ENCODE measurements at places on chromosomes 5 and 9.

DNA sequence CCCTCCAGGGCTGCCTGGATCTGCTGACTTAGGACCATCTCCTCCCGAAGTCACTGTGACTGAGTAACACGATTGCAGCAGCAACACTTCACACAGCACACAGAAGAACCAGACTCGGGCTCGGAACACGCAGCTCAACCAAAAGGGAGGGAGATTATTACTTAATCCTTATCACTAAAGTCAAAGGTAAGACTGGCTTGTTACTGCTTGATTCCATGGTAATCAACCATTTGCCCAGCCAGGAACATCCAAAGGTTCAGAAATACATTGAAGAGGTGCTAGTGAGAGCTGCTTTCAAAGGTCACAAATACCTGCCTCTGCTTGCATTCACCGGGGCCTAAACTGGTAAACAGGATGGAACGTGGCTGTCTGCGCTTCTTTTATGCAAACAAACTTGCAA, 7.7 kb downstream of the FBP1 start:
- no peak for DNase-seq

DNA sequence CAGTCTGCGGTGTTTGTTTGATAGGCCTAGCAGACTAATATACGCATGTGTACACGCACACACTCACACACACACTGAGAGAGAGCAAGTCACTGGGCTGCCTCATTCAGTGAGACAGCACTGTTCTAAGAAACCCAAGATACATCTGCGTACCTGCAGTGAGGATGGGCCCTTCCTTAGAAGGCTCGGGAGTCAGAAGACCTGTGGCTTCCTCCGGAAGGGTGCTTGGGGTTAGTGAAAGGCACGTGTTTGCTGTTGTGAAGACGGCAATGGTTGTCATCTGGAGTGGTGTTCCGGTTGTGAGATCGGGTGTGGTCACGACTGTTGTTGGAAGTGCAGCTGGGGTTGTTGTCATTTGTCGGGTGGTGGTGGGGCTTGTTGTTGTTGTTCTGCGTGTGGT, 11.7 kb downstream of the TIMD4 start:
- DNase-seq, result no peak

DNA sequence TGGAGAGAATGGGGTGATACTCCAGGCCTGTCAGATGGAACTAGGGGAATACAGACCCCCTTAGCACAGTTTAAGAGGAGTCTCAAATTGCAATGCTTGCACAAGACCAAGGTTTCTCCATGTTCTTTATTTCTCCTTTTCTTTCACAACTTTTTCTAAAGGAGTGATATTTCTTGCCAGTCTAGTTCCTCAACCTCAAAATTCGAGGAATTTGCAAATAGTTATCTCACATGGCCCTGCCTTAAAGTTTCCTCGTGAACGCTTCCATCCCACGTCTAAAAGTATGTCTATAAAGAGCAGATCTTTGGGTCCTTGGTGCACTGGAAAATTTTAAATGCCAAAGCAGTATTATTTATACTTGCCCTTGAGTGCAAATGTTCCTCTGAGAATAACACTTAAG, 373.8 kb upstream of the KLF4 start:
- DNase-seq, result no peak

DNA sequence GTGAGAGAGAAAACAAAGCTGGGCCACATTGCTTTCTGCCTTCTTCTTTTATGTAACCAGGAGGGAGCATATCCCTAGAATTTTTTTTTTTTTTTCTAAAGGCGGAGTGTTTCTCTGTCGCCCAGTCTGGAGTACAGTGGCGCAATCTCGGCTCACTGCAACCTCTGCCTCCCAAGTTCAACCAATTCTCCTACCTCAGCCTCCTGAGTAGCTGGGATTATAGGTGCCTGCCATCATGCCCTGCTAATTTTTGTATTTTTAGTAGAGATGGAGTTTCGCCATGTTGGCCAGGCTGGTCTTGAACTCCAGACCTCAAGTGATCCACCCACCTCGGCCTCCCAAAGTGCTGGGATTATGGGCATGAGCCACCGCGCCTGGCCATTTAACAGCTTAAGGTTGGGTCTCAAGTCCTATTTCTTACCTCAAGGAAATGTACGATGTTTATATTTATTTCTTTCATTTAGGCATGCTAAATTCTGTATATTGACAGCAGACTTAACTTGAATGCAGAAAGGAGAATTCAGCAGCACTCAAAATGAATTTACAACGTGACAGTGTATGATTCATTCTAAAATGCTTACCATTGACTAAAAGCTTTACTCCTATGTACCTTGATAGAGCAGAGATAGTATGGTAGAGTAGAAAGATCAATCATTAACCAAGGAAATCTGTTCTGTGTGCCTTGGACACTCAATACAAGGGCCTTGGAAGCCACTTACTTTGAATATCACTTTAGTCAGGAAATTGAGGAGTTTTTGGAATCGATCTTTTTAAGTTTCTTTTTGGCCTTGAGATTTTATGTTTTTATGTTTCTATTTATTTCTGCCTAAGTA, 100.9 kb downstream of the F2RL2 start:
- DNase-seq, result no peak

DNA sequence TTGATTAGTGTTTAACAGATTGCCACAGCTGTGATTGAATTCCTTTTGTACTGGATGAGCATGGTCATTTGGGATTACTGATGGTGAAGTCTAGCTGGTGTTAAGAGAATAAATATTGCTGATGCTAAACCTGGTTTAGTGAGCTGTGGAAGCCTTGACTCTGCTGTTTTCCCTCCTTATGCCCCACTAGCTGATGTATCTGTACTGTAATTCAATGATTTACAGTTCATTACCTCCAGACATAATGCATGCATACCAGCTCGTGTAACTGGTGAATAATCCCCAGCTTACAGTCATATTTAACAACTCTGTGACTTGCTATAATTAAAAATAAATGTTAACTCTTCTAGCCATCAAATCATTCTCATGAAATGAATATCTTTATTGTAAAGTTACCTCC, 1.7 kb upstream of the CMYA5 start:
- no peak for DNase-seq

GRCh38 chr5:136066661-136067271, 38.0 kb downstream of the TGFBI start:
- DNase-seq, result no peak

GRCh38 chr5:118736396-118736795, 252.0 kb downstream of the DTWD2 start:
- DNase-seq, result no peak

GRCh38 chr5:39058178-39058921, 15.8 kb downstream of the RICTOR start:
- no peak for DNase-seq

DNA sequence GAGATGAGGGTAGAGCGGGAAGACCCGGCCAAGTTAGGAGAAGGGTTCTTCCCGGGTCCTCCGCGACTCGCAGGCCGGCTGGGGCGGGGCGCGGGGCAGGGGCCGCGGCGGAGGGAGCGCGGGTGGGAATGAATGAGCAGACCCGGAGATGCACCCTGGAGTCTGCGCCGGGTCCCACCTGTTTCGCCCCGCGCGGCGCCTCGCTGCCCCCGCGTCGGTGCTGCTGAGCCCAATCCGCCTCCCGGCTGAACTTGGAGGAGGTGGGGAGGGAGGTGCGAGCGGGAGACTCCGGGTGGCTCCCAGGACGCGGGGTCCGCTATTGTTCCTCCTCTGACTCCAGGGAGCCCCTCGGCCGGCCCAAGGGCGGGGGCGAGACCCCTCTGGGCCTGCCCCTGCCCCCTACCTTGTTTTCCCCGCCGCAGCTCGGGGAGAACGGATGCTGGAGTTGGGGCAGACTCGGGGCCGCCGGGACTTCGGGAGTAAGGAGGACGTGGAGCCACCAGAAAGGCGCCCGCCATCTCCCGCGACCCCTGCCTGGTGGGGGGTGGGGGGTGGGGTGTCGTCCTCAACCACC, 659 bp downstream of the RAI14 start:
- DNase-seq, result no peak

GRCh38 chr5:181063514-181063913, 23.4 kb downstream of the BTNL9 start:
- DNase-seq, result no peak

DNA sequence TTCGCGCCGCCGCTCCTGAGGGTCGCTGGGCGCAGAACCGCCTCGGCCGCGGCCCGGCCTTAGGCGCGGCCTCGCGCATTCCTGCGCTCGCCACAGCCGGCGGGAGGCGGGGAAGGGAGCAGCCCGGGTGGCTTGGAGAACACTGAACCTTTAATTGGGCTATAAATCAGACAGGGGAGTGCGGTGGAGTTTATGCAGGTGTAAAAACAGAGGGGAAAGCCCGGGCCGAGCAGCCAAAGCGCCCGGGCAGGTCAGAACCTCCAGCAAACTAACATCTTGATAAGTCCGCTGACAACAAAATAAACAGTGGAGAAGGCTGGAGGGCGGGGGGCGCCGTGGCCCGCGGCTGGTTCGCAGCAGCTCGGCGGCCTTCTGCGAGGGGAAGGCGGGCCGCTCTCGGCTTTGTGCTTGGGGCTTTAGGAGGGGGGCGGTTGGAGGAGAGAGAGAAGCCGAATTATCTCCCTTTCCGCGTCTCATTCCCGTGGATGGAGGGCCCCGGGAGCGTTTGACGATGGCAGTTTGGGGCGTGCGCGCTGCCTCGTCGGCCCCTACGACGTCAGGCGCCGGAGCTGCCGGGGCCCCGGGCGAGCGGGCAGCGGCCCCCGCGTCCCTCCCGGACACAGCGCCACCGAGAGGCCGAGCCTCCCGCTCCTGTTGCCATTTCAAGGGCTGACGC, 11.3 kb downstream of the FOXD1 start:
- DNase-seq, result no peak

GRCh38 chr9:129949821-129950220, 93.2 kb downstream of the FNBP1 start:
- DNase-seq, result no peak

DNA sequence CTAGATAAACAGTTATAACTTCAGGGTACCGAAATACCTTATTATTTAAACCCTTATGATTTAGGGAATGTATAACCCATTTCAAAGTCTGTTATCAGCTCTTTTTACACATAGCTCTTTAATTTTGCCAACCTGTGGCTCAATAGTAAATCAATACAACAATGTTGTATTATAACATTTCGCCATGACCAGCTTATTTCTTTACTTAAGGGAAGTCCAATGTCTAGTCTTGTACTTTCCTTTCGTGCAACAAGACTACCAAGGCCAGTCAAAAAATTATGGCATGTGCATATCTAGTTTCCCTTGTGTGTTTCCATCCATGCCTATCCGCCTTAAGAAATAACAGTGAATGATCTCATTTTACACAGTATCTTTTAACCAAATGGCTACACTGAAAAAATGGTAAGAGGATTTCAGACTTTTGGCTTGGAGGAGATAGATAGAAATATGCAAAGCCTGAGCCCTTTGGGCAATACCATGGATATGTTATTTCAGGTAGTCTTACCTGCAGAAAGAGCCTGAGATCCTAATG, 239.5 kb upstream of the RPS23 start:
- no peak for DNase-seq

GRCh38 chr9:126290871-126291270, 35.8 kb upstream of the MVB12B start:
- DNase-seq, result no peak

DNA sequence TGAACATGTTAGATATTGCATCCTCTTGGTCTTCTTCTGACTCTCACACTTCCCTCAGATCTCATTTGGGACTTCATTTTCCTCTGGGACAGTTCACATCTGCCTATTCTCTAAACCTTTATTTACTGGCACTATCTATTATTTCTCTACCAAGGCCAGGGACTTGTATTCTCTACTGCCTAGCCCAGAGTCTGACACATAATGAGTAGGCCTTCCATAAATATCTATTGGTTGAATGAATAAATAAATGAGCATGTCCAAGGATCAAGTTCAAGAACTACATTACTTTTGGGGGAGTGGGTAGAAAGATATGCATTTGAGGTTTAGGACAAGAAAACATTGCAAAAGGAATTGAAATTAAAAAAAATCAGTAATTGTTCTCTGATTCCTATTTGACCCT, 250.3 kb downstream of the TRIM32 start:
- DNase-seq, result no peak

- DNase-seq, result no peak
These were observed 34.6 kb upstream of the SPINK5 start for GRCh38 chr5:148029131-148029530.

GRCh38 chr5:73103870-73104299, 16.5 kb upstream of the TMEM171 start:
- no peak for DNase-seq

GRCh38 chr5:114789773-114790402, 379.8 kb downstream of the TRIM36 start:
- no peak for DNase-seq

DNA sequence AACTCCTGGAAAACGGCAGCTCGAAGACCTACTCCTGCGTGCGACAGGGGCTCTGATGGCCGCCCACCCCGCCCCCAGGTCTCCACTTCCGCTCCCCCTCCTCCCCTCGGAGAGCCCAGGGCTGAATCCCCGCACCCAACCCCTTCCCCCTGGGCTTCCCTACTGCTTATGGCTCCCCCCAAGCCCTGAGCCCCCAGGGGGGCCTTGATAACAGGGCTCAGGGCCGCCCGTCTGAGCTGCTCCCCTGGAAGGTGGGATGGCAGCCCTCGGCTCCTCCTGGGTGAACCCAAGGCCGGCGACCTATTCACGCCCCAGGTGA, 30.4 kb downstream of the GLT6D1 start:
- DNase-seq, result no peak

DNA sequence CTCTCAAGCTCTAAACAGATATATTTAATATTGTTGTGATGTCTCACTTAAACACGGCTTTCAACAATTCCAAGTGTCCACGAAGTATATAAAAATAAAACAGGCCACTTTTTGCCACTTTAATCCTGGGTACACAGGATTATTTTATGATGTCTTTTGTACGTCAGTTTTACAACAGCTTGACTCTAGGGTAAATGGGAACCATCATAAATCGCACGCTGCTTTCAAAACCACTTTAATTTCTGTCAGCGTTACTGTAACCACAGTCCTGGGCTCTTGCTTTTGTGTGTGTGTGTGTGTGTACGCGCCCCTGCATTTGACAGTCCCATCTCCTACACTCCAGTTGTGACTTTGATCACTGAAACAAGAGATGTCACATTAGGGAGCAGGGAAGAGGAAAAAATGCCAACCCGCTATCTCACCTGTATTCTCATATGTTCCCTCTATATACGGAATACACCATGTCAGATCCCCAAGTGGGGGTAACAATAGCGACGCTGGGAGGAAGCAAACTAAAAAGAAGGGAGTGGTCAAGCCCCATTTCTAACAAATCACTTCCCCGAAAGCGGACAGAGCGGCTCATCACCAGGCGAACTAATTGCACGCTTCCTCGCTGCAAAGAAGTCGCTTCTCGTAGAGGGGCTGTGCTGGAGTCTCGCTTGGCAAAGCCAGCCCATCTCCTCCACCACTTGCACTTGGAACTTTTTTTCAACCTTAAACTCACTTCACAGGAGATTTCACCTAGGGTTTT, 1.2 kb downstream of the BNC2 start:
- no peak for DNase-seq

DNA sequence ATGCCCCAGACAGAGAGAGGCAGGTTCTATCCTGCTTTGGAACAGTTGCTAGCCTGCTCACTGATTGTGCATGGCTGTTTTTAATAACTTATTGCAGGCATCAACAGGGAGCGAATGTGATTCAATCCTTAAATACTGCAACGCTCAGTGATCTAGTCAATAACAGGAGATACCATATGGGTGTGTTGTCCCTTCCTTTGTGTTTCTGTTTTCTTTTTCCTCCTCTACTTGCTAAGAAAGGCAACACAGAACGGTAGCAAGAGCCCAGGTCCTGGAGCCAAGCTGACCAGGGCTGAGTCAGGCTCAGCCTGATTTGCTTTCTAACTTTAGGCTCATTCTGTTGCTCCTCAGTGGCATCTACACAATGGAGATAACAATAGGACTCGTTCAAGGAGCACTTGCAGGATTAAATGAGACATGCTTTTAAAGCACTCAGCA, 98.6 kb upstream of the EQTN start:
- DNase-seq, result no peak
